Smooth muscle cell of the coronary artery (primary cell): ENCODE measurements at places on chromosomes 1 and 21. TPM values are rescaled to one million over a fixed set of nuclear protein-coding genes. Genes with fewer than 3 reads are reported as not detected.

Gene RAB7B
- total RNA-seq, result 4.7 and 13.6 TPM in 2 replicates

Gene VWA5B1
- total RNA-seq, result not detected in 2 replicates

Gene CLDN17
- not detected in 2 replicates for total RNA-seq

Gene EVA1C
- total RNA-seq, result 7.6 and 14.4 TPM in 2 replicates

Gene MAP1LC3C
- 0.70 TPM in 1 of 2 replicates, not detected in the other for total RNA-seq

Gene VHLL
- total RNA-seq, result 0.23 TPM in 2 replicates

Gene FMO1
- 1.4 TPM in 1 of 2 replicates, not detected in the other for total RNA-seq

Gene LCE3E
- not detected in 2 replicates for total RNA-seq

Gene SMCP
- total RNA-seq, result 0.35 TPM in 1 of 2 replicates, not detected in the other

Gene RCAN1
- 28.6 and 78.7 TPM in 2 replicates for total RNA-seq
